ENCODE measurements at places on chromosomes 13 and 19. TPM values are rescaled to one million over a fixed set of nuclear protein-coding genes. Genes with fewer than 3 reads are reported as not detected.

SEMA6B gene
- total RNA-seq, result 5.4 TPM

CRX gene
- not detected for total RNA-seq

DNA sequence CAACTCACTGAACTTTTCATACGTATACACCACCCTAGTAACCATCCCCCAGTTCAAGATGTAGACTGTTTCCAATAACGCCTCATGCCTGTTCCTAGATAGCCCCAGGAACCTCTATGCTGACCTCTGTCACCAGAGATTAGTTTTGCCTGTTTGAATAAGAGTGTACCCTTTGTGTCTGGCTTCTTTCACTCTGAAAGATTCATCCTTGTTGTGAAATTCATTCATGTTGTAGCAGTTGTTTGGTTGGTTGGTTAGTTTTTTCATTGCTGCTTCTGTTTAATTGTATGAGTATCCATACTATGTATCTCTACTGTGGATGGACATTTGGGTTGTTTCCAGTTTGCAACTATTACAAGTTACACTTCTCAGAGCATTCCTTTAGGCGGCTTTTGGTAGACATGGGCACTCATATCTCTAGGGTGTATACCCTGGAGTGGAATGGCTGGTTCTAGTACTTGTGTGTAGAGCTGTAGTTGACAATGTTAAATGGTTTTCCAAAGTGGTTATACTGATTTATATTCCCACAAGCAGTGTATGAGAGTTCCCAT is 1.6 kb downstream of the RNASEH2B start:
- DNase-seq, result no peak

DNA sequence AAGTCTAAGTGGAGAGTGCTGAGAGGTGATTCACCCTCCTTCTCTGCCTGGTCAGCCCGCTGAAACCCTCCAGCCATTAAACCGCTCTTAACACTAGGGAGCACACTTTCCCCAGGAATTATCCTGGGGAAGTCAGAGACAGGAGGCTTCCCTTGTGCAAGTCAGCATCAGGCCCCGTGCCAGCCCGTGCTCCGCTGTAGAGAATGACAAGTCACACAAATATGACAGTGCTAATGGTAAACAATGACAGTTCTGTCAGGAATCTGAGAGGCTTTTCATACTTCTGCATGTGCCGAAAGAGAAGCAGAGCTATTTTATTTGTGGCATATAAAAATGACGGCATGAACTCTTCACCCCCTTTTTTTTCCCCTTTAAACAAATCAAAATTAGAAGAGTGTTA is 816.9 kb upstream of the SLC10A2 start:
- DNase-seq, result peak; percentile 90

GRCh38 chr13:23986619-23987018 is 89.3 kb upstream of the C1QTNF9B start:
- no peak for DNase-seq

DNA sequence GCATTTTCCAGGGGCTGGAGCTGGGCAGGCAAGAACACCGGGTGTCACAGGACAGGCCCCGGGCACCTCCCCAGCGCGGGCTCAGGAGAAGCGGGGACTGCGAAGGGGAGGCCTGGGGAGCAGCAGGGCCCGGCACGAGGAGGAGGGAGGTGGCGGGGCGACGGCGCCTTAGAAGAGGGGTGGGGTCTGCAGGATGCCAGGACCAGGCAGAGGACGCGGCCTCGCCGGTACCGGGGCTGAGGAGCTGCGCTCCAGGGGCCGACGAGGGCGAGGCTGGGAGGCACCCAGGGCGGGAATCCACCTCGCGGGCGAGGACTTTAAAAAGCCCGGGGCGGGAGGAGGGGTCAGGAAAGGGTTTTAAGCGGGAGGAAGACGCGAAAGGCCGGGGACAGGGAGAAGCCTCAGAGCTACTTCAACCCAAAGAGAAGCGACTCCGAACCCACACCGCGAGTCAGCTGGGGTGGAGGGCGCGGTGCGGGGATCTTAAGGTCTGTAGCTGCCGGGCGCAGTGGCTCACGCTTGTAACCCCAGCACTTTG is 665 bp downstream of the ZNF347 start:
- no peak for DNase-seq

DNA sequence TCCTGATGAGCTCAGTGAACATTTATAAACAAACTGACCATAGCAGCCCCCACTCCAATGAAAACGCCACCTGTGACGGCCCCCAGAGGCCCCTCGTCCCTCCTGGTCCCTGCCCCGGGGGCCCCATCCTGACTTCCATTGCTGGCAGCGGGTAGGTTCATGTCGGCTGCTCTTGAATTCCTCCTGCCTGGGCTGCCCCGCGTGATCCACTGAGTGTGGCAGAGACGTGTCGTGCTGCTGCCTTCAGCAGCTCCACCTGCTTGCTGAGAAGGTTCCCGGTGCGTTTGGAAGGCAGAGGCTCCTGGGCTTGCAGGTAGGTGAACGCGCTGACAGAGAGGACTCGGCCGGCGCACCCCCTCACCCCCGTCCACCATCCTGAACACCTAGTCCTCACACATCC is 11.6 kb downstream of the C2CD4C start:
- DNase-seq, result no peak

- no peak for DNase-seq
Measured at GRCh38 chr19:47499863-47500830, 14.7 kb downstream of the NAPA start.

DNA sequence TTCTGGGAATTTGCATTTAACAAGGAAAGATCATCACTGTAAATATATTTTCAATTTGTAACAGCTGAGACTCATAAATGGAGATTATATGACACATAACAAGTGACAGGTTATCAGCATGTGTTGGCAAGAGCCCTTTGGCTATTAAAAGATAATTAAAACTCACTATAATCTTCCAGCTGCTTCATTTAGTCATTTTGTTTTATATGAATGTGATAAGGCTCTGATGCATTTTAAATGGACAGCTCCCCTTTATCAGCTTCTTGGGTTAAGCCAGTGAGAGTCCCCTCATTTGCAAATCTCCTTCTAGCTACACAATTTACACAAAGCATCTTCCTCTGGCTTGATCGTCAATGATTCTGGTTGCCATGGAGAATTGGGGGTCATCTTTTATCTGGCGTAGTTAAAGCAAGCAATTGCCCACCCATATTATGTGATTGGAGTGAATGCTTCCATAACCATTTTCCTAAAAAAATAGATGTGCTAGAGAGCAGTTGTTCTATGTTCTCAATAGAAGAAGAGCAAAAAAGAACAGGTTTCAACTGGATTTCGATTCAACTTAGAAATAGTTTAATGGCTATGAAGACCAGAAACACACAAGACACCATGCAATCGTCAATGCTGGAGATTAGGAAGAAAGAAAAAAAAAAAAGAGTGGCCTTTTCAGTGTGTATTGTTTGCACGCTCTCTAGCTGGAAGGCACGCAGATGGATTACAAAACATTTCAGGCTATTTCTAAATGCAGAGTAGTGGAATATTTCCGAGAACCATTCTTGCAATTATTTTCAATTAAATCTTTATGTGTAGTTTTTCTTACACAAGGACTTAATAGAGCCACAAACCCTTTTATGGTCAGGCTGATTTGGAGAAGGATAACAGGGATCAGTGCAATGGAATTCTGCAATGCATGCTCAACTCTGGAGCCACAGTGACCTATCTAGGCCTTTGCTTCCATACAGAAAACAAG is 27.4 kb downstream of the STARD13 start:
- no peak for DNase-seq

DNA sequence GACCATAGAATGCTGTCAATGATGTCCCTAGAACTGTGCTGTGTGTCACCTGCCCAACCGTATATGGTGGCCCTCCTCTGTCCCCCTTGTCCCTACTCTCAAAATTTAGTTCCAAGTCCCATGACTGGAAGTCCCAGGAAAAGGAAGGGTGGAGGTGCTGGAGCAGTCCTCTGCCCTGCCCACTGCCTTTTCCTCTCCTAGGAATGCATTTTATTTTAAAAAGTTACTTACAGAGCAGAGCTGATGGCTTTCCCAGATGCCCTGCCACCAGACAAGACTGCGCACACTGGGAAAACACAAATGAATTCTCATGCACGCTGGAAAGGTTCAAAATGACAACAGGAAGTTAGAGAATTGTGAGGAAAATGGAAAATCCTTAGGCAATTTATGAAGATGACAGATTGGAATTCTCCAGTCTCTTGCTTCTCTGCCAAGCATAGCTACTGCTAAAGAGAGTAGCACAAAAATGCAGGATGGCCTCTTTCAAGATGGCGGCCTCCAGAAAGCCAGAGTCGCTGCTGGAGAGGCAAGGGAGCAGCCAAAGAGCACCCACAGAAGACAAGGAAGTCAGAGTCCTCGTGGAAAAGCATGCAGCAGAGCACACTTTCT is 117.1 kb upstream of the TSC22D1 start:
- DNase-seq, result no peak

DNA sequence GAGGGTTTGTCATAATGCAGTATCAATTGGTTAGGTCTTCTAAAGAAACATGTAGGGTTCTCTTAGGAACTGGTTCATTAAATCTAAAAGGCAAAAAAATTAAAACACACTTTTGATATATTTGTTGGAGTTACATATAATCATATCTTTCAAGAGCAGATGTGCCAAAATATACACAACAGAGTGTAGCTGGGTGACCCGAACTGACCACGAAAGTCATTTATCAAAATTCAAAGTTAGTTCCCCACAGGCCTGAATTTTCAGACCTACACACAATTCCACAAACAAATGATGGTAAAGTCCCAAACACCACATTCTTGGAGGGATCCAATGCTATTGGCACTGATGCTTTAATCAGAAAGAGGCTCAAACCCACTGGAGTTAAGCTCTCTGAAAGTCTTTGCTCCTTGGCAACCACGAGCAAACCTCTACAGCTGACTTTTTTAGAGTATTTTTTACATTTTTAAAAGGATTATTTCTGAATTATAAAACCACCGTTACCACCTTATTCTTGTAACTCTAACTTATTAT is 50.9 kb downstream of the IRS2 start:
- DNase-seq, result no peak

- DNase-seq, result no peak
Measured at GRCh38 chr13:75927183-75927669, 291.1 kb downstream of the LMO7 start.

DNA sequence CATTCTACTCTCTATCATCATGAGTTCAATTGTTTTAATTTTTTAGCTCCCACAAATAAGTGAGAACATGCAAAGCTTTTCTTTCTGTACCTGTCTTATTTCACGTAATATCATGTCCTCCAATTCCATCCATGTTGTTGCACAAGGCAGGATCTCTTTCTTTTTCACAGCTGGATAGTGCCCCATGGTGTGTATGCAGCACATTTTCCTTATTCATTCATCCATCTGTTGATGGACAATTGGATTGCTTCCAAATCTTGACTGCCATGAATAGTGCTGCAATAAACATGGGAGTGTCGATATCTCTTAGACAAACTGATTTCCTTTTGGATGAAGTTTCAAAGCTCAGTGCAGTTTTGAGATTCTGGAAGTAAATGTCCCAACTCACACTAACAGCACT is 326.9 kb downstream of the FGF9 start:
- no peak for DNase-seq

DNA sequence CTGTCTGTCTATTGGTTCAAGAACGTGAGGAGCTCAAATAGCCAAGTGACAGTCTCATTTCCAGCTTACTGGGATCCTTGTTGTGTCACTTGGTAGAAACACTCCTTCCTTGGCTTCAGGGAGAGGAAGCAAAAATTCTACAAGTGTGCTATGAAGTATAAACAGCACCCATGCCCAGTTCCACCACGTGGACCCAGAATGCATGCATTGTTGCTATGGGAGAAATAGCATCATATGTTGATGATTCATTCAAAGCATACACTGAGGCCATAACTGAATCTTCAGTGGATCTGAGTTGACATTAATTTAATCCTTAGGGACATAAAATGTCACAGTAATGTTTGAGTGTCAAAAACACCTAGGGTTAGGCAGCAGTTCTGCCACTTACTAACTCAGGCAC is 199.0 kb upstream of the RXFP2 start:
- DNase-seq, result no peak

DNA sequence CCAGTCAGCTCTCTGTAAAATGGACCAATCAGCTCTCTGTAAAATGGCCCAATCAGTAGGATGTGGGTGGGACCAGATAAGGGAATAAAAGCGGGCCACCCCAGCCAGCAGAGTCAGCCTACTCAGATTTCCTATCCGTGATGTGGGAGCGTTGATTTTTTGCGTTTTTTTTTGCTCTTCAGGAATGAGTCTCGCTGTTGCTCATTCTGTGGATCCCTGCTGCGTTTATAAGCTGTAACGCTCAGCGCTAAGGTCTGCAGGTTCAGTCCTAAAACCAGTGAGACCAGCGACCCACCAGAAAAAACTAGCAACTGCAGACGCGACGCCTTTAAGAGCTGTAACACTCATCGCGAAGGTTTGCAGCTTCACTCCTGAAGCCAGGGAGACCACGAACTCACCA is 435.7 kb downstream of the SLITRK6 start:
- no peak for DNase-seq
